ENCODE measurements at places on chromosomes 16 and 17.
A peak's percentile ranks its signal among the peaks of the same experiment; 100 is the strongest.

- DNase-seq: peak; percentile 75
Observed at GRCh38 chr17:61251939-61252865, 147.4 kb upstream of the TBX2 start.

DNA sequence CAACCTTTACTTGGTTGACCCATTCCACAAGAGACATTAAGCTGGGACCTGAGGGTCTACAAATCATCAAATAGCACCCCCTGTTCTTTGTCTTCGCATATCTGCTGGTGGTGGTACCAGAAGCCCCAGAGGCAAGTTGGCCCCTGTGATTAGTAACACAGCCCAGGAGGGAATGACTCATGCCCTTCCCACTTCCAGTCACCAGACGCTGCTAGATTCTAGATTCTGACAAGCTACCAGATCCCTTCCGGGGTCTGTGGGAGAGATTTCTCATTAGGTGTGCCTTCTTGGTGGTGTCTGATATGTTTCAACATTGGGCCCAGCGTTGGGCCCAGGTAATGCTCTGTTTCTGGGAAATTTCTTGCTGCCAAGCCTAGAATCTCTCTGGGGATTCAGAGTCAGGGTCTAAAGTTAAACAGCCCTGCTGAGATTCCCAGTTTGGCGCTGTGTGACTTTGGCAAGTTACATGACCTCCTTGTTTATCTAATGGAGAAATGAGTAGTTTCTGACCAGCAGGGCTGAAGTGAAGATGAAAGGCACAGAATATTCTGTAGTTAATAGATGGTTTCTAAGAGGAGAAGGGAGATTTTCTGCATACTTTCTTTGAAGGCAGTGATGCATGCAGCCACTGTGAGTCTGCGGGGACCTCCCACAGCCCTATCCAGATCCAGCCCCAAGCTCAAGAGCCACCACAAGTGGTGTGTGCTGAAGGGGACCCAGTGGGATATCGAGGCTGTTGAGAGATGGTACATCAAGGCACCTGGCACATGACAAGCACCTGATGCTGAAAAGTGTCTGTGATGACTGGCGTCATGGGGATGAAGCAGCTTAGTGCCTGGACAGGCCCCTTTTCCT lies 3.9 kb downstream of the TRPV2 start:
- no peak for DNase-seq

GRCh38 chr16:8941718-8942344 lies 21.9 kb downstream of the USP7 start:
- peak; percentile 49 for DNase-seq

GRCh38 chr16:80875616-80876015 lies 71.2 kb upstream of the CDYL2 start:
- DNase-seq: no peak

GRCh38 chr17:36048066-36048465 lies 16.0 kb upstream of the CCL18 start:
- no peak for DNase-seq

GRCh38 chr16:66553223-66553622 lies 847 bp downstream of the CKLF start:
- DNase-seq: no peak
